ENCODE measurements at places on chromosomes 1 and 21.

DNA sequence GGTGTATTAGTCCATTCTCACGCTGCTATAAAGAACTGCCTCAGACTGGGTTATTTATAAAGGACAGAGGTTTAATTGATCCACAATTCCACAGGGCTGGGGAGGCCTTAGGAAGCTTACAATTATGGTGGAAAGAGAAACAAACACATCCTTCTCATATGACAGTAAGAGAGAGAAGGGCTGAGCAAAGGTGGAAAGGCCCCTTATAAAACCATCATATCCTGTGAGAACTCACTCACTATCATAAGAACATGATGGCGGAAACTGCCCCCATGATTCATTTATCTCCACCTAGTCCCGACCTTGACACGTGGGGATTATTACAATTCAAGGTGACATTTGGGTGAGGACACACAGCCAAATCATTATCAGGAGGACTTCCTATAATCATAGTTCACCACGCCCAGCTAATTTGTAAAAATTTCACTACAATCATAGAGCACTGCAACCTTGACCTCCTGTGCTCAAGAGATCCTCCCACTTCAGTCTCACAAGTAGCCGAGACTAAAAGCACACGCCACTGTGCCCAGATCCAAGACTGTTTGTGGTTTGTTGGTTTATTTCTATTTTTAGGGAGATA, 164.9 kb downstream of the RERE start:
- DNase-seq, result no peak

DNA sequence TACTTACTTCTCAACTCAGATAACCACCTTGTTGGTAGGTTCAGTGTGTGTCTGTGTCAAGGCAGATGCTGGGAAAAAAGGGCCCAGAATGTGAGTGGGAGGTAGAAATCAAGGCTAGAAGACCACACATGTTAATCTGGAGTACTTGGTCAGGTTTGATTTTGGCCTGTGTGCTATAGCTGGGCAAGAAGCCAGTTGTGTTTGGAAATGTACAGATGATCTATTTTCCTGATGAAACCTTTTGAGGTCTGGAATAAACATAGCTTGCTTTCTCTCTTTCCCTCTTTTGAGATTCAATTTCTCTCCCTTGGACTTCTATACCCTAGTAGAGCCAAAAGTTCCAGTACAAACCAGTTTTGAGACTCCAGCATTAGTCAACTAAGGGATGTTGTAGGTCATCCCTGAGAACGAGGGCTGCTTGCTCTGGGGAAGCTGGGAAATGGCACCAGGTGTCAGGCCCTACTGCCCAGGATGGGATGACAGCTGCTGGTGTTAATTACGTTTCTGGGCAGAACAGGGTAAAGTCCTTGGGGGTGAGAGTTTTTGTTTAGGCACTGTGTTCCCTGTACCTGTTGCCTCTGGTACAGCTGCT, 15.8 kb downstream of the MAPKAPK2 start:
- DNase-seq, result no peak

DNA sequence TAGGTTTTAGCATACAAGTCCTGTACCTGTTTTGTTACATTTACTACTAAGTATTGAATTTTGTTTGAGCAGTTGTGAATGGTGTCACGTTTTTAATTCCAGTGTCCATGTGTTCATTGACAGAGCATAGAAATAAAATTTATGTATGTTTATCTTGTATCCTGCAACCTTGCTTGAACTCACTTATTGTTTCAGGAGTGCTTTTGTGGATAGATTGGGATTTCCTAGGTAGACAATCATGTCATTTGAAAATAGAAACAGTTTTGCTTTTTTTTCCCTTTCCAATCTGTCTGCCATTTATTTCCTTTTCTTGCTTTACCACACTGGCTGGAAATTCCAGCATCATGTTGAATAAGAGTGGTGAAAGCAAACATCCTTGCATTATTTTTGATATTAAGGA, 15.0 kb upstream of the ABCG1 start:
- DNase-seq, result no peak

GRCh38 chr1:89259283-89259971, 13.2 kb downstream of the GBP5 start:
- DNase-seq, result no peak

All from Daoy (cell line).